ENCODE measurements at places on chromosomes 13 and 19.

DNA sequence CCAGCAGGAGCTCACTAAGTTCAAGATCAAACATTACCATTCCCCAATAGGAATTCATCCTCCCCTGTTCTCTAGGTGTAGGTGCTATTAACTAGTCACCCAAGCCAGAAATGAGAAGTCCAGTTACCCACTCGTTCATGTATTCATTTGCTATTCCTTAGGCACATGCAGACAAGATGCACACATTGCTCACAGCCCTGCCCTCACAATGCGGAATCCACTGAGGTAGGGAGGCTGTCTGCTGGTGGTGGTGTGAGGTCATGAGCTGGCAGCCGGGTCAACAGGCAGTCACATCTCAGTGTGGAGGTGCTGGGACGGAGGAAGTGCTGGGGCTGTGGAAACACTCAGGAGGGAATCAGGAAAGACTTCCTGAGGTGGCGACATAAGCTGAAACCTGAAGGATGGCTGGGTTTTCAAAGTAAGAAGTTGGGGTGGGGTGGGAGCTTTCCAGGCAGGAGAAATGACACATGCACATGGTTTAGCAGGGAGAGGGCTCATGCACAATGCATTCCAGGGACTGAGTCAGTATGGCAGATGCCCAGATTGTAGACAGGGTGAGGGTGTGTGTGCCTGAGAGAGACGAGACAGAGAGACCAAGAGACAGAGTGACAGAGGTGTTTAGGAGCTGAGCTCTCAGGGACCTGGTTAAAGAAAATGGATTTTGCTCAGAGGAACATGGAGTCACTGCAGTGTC, 117.6 kb downstream of the USP12 start:
- no peak for DNase-seq

DNA sequence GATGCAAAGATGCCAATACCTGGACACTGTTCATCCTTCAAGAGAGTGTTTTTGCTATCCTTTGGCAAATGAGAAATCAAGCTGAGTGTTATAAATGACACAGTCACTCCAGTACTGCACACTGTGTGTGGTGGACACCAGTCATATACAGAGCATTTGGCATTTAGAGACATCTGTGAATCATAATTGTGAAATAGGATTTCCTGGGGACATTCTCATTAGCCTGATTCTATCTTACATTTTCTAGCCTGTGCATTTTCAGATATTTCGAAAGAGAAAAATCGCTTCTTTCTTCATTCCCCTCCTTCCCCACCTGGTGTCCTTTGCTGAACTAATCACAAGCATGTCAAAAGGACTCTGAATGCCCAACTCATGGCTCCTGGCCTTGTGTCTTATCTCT, 781.0 kb upstream of the ARGLU1 start:
- DNase-seq: no peak

- DNase-seq: peak; percentile 35
These were observed 214.2 kb downstream of the FGF9 start for GRCh38 chr13:21884965-21885567.

DNA sequence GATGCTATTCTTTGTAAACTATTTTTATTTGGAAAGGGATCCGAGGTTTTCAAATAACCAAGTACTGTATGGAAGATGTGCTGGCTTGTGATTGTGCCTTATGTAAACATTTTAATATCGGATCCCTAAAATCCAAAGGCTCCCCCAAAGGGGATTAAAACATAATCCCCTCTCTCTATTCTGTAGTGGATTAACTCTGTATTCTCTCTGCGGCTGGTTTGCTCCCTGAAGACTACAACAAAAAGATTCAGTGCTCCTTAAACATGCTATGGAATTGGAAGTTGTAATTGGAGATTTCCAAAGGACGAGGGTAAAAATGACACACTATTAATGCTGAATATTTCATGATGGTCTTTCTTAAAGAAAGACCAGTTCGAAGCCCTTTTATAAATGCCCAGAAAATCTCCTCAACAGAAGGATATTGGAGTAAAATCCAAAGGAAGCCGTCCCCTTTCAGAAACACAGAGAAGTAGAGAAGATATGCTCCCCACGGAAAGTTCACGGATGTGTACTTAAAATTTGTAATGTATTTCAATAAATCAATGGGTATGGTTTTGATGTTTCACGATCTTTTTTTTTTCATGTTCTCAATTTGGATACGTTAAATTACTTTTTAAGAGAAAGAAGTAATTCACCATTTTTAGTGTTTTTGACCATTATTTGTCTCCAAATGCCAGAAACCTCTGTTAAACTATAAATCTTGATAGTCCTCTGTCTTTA, 6.5 kb downstream of the MAB21L1 start:
- no peak for DNase-seq

Measured in T-helper 1 cell (primary cell).